ENCODE measurements at places on chromosomes 5 and 9.

- no peak for DNase-seq
These were observed 26.9 kb downstream of the INVS start for GRCh38 chr9:100125910-100126309.

GRCh38 chr9:126457175-126457547, 130.5 kb downstream of the MVB12B start:
- DNase-seq, result no peak

- DNase-seq, result no peak
These were observed 73.8 kb upstream of the SLIT3 start for GRCh38 chr5:169374761-169375160.

GRCh38 chr5:93665648-93666047, 75.8 kb downstream of the POU5F2 start:
- no peak for DNase-seq

GRCh38 chr5:72661405-72661804, 154.2 kb upstream of the ZNF366 start:
- DNase-seq, result no peak
